ENCODE measurements at places on chromosomes 7 and 10.

GRCh38 chr7:102055181-102055976, 231.3 kb upstream of the SH2B2 start:
- no peak for DNase-seq

DNA sequence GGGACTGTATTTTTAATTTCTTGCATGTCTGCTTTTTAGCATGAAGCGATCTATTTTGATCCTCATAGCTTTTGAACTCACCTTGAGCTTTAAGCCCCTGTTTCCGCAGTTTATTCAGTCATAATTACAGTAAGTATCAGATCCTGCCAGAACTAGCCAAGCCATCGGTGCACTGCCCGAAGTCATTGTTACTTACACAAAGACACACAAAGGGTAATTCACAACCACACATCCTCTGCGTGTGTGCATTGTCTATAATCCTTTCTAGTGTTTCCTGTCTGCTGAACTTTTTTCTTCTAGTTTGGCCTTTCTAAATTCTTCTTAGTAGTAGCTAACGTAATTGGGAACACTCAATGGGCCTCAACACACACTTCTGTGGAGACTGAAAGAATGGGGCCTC, 133.0 kb downstream of the SFMBT2 start:
- DNase-seq, result no peak

- peak; percentile 25 for DNase-seq
Measured at GRCh38 chr10:125048094-125048864, 106.4 kb downstream of the ZRANB1 start.

DNA sequence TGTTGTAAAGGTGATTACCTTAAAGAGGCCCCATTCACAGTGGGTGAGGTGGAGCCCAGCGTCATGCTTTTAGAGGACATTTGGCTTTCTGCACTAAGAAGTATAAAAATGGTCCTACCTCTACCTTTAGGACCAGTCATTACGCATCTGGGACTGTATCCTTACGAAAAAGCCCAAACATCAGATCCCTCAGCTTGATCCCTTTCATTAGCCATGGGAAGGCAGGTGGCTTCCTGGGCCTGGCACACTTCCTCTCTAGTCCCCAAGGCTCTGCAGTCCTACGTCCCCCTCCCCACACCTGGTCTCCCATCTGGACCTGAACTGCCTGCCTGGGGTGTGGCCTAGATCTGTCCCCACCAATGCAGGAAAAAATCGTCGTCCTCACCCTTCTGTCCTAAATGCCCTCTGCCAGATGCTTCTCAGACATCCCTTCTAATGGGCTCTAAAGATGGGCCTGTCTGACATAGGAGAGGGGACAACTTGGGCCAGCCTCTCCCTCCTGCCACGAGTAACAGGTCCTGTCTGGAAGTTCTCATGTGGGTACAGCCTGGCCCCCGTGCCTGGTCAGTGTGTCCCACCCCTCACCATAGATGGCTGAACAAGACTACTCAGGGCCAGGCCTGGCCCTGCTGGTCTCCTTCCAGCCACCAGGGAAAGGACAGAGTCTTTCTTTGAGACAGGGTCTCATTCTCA, 11.8 kb upstream of the SLC18A3 start:
- DNase-seq, result no peak

DNA sequence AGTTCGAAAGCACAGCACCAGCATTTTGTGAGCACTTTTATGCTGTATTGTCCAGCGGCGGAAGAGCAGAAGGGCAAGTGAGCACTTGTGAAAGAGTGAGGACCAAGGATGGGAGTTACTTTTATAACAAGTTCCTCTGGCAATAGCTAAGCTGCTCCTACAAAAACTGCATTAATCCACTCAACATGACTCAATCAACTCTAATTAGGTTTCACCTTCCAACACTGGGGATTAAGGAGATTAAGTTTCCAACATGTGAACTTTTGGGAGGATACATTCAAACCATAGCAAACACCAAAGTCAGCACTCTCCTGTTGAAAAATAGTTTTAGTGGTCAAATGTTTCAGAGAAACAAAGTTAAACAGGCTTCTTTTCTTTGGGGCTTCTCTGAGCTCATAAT, 844.5 kb downstream of the REEP3 start:
- DNase-seq, result no peak

GRCh38 chr10:129658376-129659072, 191.5 kb downstream of the MGMT start:
- no peak for DNase-seq

GRCh38 chr7:28853150-28853549, 105.0 kb downstream of the TRIL start:
- no peak for DNase-seq

DNA sequence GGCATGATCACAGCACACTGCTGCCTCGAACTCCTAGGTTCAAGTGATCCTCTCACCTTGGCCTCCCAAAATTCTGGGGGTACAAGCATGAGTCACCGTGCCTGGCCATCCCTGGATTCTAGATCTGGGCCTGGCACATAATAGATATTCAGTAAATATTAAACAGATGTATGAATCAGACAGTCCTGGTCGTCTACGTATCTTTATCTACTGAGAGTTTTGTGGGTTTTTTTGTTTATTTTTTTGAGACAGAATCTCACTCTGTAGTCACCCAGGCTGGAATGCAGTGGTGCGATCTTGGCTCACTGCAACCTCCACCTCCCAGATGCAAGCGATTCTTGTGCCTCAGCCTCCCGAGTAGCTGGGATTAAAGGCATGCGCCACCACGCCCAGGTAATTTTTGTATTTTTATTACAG, 24.3 kb upstream of the ITGB1 start:
- DNase-seq, result no peak

DNA sequence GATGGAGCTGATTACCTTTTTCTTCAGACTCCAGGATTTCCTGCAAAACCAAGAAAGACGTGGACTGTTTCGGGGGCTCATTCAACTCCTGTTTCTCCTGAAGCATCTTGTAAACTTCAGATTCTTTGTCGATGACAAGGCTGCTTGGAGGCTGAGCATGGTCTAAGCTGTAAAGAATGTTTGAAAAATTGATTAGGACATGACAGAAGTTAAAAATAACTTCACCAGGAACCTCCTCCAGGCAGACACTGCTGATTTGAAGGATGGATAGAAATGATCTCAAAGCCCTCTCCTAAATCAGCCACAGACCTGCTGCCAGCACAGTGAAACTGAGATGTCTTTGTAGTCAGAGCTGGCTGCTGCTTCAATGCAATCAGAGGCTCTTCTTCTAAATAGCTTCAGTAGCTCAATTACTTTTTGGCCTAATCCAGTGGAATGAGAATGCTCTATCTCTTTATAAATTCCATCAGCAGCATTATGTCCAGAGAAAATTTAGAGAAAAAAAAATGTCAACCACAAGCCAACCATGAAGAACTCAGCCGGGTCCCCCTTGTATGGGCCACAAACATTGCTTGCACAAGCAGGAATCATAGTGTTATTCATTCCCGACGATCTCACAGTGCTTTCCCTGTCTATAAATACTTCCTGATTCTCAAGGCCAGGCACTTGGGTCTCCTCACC, 43.5 kb downstream of the PDLIM1 start:
- DNase-seq, result no peak

- no peak for DNase-seq
Measured at GRCh38 chr10:100697070-100697469, 48.3 kb upstream of the PAX2 start.

DNA sequence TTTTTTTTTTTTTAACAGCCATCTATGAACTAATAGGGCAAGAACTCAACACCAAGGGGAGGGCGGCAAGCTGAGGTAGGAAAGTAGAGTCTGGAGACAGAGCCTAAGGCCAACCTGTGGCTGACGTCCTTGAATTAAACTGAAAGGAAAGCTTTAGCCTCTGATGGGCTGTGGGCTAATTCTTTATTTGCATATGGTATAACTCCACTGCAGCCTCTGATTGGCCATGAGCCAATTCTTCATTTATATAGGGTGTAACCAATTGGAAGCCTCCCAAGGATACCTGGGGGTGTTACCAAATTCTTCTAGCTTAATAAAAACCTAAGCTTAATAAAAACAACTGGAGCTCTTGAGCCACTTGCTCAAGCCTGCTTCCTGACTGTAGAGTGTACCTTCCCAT, 10.3 kb downstream of the TYW1 start:
- no peak for DNase-seq

DNA sequence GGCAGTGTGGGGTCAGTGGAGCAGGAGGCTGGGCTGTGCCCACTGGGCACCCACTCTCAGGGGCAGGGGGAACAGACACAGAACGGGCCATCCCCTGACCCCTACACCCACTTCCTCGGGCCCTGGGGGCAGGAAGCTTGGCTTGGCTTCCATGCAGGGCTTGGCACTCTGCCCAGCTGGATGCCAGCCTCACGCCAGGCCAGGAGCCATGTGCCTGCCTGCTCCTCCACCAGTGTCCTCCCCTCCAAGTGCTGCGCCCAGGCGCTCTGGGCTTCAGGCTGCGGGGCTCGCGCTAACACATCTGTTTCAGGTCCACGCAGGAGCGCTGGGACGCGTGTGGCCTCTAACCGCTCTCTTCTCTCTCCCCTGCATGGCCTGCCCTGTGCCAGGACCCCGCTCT, 12.7 kb downstream of the LDB3 start:
- no peak for DNase-seq

DNA sequence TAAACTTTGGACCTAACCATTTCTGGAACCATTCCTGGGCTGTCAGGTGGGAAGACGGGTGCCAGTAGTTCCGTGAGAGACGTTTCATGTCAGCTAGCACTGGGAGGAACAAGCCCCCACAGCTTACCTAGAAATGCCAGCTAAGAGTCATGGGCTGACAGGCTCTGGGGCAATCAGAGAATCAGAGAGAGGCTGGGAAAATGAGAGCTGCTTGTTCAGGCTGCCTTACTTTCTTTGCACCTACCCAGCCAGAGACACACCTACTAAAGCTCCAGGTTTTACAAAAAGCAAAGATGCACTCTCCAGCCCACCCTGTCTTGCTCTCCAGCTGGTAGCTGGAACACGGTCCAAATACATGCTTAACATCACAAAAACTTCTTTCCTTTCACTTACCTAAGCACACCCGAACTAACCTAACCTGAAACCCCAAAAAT, 688 bp downstream of the PTN start:
- no peak for DNase-seq

DNA sequence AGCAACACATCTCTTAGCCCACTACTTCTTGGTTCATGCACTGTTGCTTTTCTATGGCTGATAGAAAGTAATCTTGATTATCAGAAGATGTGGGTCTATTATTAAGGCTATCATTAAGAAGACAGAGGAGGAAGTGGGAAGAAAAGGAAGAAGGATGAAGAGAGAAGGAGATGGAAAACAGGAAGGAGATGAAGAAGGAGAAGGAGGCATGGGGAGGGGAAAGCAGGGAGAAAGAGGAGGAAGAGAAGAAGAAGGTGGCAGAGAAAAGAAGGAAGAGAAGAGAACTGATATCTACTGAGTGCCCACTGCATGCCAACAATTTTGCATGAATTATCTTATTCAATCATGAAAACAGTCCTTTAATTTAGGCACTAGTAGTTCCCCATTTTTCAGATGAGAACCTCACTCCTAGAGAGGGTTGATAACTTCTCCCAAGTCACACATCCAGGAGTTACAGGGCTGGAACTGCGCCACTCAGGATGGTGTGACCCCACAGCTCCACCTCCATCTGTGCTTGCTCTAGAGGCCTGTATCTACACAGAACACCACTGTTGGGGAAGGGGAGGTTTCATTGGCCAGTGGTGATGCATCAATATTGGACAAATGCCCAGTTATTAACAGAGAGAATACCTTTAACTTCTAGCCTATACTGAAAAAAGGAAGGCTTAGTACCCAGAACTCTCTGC, 147.4 kb downstream of the CXCL12 start:
- DNase-seq, result no peak

DNA sequence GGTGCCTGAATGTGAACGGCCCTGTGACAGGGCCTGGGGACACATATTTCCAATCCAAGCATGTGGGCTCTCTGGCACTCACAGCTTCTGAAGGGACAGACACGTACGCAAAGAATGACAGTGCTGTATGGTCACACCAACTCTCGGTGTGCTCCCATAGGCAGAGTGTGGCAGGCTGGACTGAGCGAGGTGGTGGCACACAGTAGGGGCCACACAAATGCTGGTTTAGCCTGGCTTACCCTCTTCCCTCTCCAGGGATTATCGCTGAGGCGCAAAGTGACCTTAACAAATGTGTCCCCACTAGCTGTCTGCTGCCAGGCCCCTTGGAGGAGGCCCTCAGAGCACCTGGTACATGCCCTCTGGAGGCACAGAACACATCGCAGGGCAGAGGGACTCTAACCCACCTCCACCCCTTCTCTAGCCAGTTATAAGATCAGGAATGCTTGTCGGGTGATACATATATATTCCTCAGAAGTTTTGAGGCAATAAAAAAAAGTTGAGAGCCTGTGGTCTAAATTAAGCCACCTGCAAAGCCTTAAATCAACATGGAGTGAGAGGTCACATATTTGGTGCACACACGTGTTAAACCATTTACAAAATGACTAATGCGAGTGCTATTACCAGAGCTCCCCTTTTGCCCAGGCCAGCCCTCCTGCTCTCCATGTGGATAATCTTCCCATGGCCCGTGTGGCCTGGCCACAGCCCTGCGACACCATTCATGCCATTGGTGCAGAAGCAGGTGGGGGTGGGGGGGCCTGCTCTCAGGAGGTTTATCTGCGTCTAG, 262.8 kb upstream of the GRB10 start:
- no peak for DNase-seq

DNA sequence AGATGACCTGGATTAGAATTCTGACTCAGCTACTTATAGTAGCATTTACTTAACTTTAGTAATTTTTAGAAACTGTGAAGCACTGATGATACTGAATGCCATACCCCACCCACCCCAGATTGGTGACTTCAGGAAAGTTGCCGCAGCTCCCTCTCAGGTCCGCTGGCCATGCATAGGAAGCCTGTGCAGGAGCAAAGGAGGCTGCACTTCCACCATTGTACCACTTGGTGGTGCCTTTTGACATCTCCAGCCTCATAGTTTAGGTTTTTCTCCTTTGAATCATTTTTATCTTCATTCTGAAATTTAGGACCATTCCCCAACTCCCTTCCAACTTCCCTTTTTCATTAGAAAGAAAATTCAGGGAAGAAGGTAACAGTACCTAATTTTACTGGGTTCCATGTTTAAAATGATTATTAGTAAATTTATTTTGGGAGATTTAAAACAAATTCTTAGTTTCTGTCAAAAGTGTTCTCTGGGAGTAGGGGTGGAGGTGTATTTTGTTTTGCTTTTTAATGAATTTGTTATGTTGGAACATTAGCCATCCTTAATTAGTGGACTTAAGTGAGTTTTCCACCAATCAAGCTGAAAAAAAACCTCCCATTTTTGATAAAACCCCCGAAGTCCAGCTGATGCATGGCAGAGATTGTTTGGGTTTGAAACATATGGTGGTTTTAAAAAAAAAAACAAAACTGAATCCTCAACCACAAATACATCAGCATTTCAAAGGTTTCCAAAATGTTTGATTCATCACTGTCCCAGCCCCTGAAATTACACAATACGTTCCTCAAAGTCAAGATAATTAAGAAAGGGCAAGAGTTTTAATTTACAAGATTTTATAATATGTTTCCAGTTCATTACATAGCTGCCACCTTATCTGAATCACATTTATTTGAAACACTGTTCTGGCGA, 109.6 kb downstream of the WNT2 start:
- no peak for DNase-seq

- DNase-seq, result no peak
Measured at GRCh38 chr10:119343011-119343601, 135.7 kb downstream of the GRK5 start.

GRCh38 chr7:30922596-30922995, 10.9 kb downstream of the AQP1 start:
- DNase-seq, result no peak

- no peak for DNase-seq
Measured at GRCh38 chr10:20473023-20473760, 423.9 kb downstream of the NEBL start.

- no peak for DNase-seq
Measured at GRCh38 chr7:120806669-120807068, 51.3 kb downstream of the TSPAN12 start.

GRCh38 chr7:99459087-99459486, 6.9 kb downstream of the ATP5MF start:
- no peak for DNase-seq
